Hepatic stellate cell (primary cell): ENCODE measurements at places on chromosomes 13 and 19.

GRCh38 chr13:50128428-50128931 lies 113.2 kb downstream of the KCNRG start:
- no peak for DNase-seq

GRCh38 chr13:28610996-28611395 lies 47.9 kb upstream of the POMP start:
- DNase-seq: no peak

DNA sequence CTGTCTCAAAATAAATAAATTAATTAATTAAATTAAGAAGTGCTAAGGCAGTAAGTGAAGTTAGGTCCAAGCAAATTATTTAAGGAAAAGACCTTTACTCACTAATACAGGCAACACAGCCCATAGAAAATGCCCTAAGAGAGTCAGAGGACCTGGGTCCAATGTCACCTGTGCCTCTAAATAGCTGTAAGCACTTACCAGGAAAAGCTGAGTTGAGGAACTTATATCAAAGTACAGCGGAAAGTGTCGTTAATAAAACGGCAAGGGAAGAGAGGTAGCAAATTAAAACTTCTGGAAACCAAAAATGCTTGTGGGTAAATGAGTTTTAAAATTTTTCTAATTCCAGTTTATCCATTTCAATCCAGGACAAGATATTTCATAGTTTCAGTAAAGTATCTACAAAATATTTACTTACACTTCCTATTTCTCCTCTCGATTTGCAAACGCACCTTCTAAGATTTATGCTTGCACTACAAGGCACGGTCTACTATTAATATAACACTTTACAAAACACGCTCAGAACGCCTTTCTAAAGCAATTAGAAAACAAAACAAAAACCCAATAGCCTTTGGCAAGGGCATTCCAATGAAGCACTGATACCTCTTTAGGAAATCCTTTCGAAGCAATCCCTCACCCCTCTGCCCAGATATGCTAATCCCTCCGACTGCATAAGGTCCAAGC lies 963 bp downstream of the VPS36 start:
- DNase-seq: no peak

- no peak for DNase-seq
Observed at GRCh38 chr13:106090001-106090400, 445.5 kb downstream of the EFNB2 start.

- no peak for DNase-seq
Observed at GRCh38 chr19:15098460-15098859, 8.7 kb upstream of the SYDE1 start.

- no peak for DNase-seq
Observed at GRCh38 chr19:46635920-46636761, at the start of gene GNG8. Gene GNG8 (minus strand): TSS chr19:46636202. CDS start chr19:46634682, 1,520 bp downstream.

GRCh38 chr13:30619731-30620130 lies 2.0 kb downstream of the USPL1 start:
- no peak for DNase-seq

GRCh38 chr19:55476100-55476775 lies at the start of gene ZNF628:
Gene ZNF628 (plus strand): TSS chr19:55476617. CDS start chr19:55479911, 3,294 bp downstream.
- peak; percentile 100 for DNase-seq
